Activated T-helper 1 cell treated with Interleukin-2 at 50 U/mL for 16 hours (primary cell): ENCODE measurements at places on chromosomes 4 and X.

DNA sequence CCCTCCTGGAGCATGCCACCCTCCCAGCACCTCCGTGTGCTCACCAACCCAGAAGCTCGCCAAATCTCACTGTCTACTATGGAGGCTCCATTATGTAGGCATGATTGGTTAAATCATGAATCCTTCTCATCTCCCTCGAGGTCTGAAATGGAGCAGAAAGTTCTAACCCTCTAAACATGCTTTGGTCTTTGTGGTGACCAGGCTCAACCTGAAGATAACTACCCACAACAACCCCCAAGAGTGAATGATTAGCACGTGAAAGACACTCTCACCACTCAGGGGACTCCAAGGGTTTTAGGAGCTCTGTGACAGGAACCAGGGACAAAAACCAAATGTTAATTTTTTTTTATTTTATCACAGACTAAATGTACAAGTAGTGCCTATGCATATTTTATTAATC lies 47.2 kb downstream of the APBB2 start:
- no peak for DNase-seq

- no peak for DNase-seq
These were observed 652.1 kb downstream of the ANKRD50 start for GRCh38 chr4:124060261-124060918.

GRCh38 chr4:76702440-76703122 lies 195.4 kb downstream of the SOWAHB start:
- DNase-seq, result no peak

DNA sequence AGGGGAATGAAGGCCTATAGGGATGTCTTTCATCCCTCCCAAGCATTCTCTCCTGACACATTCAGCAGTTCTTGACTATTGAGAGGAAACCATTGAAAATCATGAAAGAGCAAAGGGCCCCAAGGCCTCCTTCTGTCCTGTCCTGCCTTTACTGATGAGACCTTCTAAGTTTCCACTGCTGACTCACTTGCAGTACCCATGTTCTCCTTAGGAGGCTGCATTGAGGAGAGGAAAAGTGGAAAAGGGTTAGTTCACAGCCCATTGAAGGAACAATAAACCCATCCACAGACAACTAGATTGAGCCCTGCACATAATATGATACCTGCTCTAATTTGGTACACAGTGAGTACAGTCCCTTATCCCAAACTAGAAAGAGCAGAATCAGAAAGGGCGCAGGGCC lies 115.1 kb upstream of the PNPLA4 start:
- no peak for DNase-seq

GRCh38 chrX:140822184-140822583 lies 112.6 kb downstream of the LINC00632 start:
- DNase-seq, result no peak

DNA sequence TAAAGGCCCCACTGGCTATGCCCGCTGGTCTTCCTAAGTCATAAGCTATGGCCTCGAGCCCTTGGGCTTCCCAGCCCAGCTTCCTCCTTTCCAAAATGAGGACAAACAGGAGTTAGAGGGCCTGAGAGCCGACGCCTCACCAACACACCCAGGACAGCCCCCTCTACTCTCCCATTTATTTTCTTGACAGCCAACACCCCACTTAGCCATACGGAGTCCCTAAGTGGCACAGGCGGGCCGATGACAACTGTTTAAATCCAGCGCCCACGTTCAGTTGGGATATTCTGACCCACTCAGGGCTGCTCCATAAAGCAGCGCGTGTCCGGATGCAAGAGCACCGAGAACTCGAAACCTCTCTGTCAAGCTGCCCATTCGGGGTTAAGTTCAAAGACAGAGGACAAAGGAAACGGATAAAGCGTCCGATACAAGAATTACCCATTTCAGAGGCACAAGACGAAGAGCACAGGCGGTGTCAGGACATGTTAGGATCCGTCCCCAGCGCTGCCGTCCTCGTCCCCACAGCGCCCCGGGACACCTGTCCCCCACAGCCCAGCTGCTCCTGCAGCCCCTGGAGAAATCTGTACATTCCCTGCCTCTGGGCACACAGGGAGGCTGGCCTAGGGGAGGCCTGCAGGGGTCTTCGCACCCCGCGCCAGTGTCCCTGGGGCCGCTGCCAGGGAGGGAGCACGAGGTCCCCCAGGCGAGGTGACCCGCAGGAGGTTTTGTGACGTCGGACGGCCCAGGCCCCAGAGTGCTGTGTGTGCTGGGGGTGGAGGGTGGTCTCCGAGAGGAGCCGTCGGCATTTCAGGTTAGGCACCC lies 1.2 kb downstream of the PRKX start:
- DNase-seq, result no peak

GRCh38 chr4:113844369-113844768 lies 82.8 kb upstream of the CAMK2D start:
- no peak for DNase-seq

DNA sequence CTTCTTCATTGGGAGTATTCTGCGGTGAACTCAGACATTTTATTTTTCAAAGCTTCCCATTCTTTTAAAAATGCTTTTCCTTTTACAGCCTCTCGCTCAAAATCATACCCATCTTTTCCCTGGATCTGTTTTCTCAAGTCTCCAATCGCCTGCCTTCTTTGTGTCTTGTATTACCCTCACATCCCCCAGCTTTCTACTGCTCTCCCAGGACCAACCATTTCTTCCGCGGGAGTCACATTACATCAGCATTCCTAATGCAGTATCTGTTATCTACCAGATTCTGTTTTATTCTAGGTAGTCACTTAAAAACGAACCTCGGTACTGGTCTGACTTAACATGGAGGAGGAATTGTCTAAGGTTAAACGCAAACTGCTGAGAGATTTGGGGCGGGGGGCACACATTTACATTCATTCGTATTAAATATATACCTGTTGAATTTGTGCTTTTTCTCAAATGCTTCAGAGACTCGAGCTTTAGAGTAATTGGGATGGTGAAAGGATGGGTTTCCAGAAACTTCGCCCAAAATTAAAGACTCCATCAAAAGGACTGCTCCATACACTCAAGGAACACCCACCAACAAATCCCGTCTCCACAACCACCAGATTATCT lies 493 bp upstream of the UCHL1 start:
- DNase-seq, result no peak

GRCh38 chr4:43990551-43990950 lies 458.1 kb downstream of the KCTD8 start:
- DNase-seq, result no peak

GRCh38 chrX:153549231-153549630 lies 31.8 kb downstream of the ATP2B3 start:
- no peak for DNase-seq

DNA sequence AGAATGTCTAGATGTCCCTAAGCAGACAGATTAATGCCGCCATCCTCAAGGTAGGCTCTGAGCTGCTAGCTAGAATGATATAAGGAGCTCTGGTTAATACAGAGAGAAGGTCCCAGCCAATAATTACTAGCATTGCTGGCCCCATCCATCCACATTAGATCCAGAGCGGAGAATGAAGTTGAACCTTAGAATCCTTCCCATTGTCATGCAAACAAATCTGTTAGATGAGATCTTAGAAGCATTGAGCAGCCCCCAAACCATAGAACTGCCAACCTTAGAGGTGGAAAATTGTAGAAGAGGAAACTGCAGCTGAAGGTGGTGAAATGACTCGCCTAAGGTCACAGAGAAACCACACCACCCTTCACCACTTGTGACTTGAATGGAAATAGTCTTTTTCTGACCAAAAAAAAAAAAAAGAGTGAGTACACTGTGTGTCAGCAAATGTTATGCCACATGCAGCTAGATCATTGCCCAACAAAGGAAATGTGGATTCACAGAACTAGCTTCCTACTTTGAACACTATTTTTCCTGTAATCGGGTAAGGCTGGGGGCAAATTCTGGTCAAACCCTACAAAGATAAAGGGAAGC lies 162.1 kb downstream of the SMIM20 start:
- DNase-seq, result no peak

DNA sequence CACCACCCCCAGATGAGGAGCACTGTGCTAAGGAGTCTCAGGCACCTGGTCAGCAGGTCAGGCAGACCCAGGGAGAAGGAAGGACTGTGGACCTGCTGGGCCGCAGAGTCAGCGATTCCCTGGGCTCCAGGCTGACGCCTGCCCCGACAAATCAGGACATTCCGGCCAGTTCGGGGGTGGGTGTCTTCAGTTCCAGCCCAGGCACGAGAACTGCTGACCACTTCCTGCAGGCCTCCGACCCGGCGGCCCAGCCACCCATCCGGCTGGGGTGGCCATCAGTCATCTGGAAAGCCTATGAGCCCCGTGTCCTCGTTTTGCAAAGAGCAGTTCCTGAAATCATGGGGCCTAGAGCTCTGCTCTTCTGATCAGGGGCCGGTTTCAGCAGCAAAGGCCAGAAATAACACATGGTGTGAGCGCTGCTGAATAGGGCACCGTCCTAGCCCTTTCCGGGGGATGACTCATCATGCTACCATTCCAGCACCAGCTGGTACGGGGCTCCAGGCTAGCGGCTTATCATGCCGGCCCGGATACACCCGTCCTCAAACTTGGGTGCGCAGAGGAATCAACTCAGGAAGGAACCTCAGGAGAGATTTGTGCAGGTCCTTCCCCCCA lies 7.8 kb upstream of the SH3TC1 start:
- DNase-seq, result no peak

DNA sequence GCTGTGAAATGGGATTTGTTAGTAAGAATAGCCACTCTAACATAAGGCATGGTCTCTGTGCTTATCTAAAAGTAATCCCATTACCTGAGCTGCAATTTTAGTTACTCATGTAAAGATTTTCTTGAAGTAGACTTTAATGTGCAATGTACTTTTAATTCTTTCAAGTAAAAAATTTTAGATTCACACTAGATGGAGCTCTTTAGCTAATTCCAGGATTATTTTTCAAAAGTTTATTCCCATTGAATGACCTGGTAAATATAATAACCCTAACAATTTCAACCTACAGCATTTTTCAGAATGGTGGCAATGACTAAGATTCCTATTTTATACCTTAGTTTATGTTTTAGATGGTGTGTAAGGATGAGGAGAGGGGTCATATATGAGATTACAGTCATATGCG lies 18.1 kb downstream of the USP38 start:
- no peak for DNase-seq

DNA sequence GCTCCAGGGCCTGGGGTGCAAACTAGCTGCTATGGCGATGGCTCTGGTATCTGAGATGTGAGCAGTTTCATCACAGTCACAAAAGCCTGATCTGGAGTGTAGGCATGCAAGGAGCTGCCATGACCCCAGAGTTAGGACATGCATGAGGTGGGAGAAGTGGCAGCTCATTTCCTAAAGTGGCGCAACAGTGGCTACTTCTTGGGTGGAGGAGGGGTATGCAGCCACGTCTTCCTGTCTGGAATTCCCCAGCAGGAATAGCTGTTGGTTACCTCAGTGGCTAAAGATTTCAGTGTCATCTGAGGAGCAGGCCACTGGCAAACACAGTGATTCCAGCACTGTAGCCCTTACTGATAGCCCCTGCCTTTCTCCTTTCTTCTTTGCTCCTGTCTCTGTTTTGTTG lies 1382.5 kb downstream of the C4orf33 start:
- DNase-seq, result no peak

- peak; percentile 43 for DNase-seq
These were observed 11.8 kb upstream of the DCUN1D4 start for GRCh38 chr4:51831133-51831532.

- no peak for DNase-seq
These were observed 36.9 kb downstream of the WDR17 start for GRCh38 chr4:176102414-176103063.

GRCh38 chr4:37393889-37394288 lies 149.3 kb downstream of the NWD2 start:
- DNase-seq, result no peak

GRCh38 chr4:91681544-91681943 lies 622.2 kb upstream of the GRID2 start:
- no peak for DNase-seq

- DNase-seq, result no peak
These were observed 64.9 kb downstream of the KLHL4 start for GRCh38 chrX:87582453-87582852.

DNA sequence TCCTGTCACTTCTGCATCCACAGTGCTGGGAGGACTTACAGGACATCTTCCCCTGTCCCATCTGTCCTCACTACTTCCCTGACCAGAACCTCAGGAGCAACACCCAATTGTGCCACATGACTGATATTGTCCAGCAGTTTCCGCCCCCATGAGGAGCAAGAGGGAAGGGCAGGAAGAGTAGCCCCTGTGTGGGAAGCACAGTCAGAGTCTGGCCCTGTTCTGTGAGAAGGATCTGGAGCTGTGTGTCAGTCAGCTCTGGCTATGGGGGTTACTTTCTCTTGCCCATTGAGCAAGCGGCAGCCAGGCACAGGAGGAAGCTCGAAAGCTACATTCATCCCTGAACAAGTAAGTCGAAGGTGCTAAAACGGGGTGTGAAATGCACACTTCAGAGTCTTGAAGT lies 14.8 kb upstream of the TRIM60 start:
- DNase-seq, result no peak

GRCh38 chrX:135543924-135544323 lies 23.5 kb downstream of the INTS6L start:
- no peak for DNase-seq

DNA sequence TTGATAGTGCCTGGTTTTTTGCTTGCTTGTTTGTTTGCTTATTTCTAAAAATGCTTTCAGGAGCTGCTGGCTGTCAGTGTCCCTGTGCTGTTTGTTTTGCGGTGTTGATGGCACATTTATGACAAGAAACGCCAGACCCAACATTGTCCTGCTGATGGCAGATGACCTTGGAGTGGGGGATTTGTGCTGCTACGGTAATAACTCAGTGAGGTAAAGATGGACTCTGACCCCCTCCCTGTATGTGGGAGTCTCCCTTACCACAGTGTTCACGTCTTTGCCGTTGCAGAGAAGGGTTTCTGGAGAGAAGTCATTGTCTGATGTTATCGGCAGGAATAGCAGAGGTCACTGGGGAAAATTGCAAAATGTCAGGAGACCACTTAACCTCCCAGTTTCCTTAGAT lies at the start of gene ARSH:
ARSH (plus strand) TSS at position 52 of the 400 bp plus-strand sequence; CDS start at position 119, 67 bp downstream.
- no peak for DNase-seq

GRCh38 chrX:122087341-122087740 lies 1039.9 kb downstream of the GLUD2 start:
- DNase-seq, result no peak

DNA sequence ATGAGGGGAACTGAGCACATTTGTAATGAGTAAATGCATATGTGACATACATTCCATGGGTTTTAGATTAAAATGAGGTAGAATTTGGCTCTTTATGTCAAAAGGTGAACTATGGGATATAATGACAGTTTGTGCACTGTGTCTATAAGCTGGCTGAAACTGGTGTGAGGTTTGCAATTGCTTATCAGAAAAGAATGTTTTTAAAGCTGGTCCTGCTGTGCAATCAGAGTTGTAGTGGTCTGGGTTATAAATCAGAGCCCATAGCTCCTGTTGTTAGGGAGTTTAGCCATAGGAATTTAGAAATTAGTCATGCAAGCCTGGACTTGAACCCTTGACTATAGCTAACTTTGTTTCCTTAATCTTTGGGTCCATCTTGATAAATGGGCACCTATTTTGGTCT lies 23.1 kb upstream of the GATB start:
- DNase-seq, result no peak
